ENCODE measurements at places on chromosomes 3 and 15.

- no peak for DNase-seq
These were observed 34.6 kb downstream of the ROPN1B start for GRCh38 chr3:126003447-126004190.

DNA sequence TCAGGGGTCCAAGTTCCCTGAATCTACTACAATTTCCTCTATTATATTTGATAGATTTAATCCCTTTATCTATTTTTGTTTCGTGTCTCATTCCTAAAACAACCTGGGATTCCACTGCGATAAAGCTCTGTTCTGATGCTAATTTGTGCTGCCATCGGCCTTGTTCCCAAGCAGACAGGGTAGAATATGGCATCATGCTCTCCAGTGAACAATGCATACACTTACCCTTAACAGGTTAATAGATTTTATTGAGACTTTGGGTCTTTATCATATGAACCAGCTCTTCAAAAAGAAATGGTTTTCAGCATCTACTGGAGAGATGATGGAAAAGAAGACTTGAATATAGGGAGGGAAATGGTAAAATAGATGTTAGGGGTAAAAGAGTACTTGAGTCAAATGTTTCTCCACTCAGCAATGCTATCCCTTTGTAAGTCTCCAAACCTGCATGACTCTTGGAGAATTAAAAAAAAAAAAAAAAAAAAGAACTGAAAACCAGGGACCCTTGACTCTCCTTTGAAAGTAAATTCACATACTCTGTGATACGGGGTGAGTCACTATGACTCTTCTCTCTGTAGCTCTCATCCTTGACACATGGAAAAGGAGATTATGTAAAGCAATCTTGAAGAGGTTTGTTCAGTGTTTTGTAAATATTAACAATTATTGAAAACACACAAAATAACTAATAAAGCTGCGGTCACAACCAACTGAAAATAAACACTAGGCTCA lies 268.8 kb downstream of the ZBTB20 start:
- peak; percentile 72 for DNase-seq

DNA sequence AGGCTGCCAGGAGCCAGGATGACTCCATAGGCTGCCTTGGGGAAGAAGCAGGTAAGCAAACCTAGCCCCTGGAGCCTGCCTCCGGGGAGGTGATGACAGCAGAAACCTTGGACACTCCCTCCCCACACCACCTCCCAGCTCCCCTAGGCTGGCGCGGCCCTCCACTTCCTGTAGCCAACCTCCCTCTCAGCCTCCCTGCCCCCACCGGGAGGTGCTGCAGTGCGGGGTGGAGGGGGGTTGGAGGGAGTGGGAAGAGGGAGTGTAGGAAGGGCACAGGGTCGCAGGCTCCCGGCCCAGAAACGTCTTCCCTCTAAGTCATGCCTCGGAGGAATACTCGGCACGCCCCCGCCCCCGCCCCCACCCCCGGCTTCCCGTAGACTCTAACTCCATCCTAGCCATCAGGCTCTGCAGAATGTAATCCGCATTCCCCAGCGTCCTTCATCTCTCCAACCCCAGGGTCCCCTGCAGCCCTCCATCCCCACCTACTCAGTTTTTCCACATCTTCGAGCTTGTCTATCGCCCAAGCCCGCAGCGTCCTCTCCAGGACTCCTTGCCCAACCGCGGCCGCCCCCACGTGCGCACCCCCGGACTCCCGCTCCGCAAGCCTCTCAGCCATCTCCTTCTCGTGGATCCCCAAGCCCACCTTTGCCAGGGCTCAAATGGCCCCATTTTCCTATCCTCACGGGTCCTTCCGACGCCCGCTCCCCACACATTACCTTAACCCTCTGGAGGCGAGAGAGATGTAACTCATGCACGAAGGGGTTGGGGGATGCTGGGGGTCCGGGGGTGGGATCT lies 528 bp downstream of the LPCAT4 start:
- DNase-seq: peak; percentile 20

GRCh38 chr3:14428087-14429033 lies 26.0 kb downstream of the SLC6A6 start:
- DNase-seq: no peak

DNA sequence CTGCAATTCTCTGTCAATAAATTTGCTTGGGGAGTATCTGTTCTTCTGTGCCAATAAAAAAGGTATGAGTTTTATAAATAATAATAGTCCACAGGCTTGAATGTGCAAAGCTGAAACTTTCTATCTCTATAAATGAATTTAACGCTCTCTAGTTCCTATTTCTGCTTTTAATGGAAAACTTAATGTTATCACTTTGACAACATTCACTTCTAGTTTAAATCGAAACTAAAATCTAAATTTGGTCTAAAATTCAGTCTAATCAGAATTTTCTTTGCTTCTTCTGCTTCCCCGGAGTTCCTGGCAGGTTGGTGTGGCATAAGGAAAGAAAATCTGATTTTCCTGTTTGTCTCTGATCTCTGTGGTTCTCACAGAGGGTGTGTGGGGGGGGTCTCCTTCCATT lies 450.1 kb upstream of the TBL1XR1 start:
- DNase-seq: no peak

DNA sequence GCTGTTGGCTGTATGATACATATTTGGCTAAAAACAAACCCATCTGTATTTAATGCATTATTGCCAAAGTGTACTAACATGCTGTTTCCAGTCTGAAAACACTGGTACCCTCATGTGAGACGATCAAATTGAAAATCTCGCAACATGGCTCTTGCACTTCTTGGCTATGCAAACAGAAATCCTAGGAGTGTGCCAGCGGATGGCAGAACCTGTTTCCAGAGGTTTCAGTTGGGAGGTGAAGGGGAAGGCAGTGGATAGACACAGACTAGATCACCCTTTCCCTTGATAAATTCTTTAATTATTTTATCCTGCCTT lies 350.3 kb downstream of the TUSC7 start:
- no peak for DNase-seq

GRCh38 chr3:195115600-195116406 lies 155.2 kb downstream of the XXYLT1 start:
- no peak for DNase-seq

- peak; percentile 88 for DNase-seq
These were observed 19.7 kb downstream of the ANKRD63 start for GRCh38 chr15:40263024-40263754.

DNA sequence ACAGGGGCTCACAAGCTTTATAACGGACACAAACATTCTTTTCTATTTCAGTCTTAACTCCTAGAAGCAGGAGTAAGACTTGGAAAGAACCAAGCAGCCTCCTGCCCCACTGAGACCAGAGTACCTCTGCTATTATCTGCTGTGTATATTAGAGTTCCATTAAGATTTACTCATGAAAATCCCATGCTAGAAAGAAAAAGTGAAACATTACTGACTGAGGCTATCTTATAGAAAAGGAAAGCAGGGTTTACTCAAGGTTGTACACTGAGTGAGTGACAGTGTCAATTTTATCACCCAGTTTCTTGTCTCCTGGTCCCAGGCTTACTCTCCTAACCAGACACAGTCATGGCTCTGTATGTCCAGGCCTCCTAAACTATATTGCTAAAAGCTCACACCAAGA lies 97.9 kb upstream of the SOX2 start:
- no peak for DNase-seq

DNA sequence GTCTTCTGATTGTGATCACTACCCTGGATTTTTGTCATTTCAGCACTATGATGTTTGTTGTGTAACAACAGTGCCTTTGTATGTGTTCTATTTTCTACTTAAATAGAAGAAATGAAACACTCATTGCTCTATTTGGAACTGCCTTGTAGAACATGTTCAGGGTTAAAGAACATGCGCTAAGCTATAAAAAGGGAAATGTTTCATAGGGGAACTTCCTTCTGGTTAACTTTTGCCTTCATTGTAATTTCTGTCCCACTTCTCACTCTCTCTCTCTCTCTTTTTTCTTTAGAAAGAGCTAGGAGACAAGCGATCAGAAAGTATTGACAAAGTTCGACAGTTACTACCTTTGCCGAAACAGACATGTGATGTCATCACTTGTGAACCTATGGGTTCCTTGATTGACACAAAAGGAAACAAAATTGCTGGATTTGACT lies at the start of gene P2RY12:
P2RY12 (minus strand) TSS at position 13 of the 434 bp plus-strand sequence. CDS start 45,908 bp downstream, outside the sequence.
- DNase-seq: no peak

- DNase-seq: peak; percentile 11
These were observed 7.0 kb downstream of the FYTTD1 start for GRCh38 chr3:197756704-197757103.

DNA sequence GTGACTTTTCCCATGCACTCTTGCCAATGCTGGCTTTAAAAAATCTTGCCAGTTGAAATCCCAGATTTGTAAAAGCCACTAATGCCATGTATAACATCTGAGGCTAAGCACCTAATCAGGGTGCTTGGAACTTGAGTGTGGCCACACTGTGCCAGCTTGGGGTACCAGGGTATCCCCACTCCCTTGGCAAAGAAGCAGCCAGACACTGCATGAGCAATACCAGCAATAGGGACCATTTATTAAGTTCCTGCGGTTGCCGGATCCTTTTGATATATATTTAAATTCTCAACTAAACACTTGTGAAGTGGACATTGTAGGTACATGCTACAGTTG lies 2.2 kb upstream of the RHCG start:
- DNase-seq: no peak

DNA sequence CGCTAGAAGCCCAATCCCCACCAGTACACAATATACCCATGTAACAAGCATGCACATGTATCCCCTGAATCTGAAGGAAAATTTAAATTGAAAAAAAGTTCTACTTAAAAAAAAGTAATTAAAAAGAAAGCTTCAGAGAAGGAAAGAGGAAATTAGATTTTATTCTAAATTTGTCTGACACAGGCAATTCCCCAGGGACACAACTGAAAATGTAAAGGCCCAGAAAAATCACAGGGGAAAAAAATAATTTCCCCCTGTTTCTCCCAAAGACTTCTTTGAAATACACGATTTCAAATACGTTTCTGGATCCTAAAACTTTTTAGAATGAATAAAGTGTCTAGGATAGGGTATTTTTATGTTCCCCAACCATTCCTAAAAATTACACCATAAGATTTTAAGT lies 42.9 kb downstream of the SEMA5B start:
- DNase-seq: no peak

- DNase-seq: peak; percentile 88
These were observed 58.8 kb downstream of the CLASP2 start for GRCh38 chr3:33658991-33659848.

GRCh38 chr15:77870195-77871065 lies 207.1 kb downstream of the TBC1D2B start:
- peak; percentile 64 for DNase-seq

GRCh38 chr15:41553731-41554130 lies 5.3 kb upstream of the TYRO3 start:
- no peak for DNase-seq

GRCh38 chr3:177596816-177597271 lies 399.6 kb upstream of the TBL1XR1 start:
- DNase-seq: no peak

DNA sequence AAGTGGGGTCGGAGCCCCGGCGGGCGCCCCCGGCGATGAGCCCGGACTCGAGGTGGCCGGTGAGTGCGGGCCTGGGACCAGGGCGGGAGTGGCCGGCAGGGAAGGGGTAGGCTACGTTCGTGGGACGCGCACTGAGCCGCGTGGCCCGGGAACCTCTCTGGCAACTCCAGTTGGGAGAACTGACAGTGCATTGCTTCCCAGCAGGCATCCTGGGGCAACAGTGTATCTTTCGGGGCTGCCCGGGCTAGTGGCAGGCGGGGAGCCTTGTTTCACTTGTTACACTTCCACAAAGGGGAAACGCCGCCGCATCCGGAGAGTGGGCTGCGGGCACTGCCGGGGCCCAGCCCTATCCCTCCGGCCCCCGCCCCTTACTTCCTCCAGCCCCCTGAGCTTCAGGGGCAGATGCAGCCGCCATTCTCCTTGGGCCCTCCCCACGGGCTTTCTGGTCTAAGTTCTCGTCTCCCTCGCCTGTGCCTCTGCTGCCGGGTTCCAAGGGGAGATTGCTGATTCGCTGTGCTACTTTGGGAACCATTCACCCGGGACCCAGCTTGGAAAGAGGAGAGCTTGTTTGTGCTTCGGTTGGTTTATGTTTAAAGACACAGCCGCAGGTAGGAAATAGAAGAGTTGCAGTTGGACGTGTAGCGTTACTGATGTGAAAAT lies 675 bp downstream of the BRPF1 start:
- peak; percentile 15 for DNase-seq

DNA sequence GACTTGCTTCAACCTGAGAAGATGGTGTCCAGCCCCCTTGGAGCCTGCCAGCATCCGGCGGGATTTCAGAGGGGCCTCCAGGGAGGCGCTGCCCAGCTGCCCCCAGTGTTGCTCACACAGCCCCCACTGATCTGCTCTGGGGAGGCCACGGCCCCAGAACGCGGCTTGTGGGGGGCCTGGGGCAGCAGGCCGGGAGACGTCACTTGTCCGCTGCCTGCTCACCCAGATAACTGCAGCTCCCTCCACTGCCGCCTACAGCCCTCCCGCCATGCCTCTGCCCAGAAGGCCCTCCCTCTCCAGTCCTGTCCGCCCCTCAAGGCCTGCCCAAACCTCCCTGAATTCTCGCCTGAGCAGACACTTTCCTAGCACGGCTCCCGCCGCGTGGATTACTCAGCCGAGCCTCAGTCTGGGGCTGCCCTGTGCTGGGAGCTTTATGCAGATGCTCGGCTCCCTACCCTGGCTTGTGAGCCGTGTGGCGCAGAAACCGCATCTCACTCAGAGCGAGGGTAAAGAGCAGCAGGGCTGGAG lies 17.2 kb upstream of the ADIPOQ start:
- DNase-seq: peak; percentile 75

DNA sequence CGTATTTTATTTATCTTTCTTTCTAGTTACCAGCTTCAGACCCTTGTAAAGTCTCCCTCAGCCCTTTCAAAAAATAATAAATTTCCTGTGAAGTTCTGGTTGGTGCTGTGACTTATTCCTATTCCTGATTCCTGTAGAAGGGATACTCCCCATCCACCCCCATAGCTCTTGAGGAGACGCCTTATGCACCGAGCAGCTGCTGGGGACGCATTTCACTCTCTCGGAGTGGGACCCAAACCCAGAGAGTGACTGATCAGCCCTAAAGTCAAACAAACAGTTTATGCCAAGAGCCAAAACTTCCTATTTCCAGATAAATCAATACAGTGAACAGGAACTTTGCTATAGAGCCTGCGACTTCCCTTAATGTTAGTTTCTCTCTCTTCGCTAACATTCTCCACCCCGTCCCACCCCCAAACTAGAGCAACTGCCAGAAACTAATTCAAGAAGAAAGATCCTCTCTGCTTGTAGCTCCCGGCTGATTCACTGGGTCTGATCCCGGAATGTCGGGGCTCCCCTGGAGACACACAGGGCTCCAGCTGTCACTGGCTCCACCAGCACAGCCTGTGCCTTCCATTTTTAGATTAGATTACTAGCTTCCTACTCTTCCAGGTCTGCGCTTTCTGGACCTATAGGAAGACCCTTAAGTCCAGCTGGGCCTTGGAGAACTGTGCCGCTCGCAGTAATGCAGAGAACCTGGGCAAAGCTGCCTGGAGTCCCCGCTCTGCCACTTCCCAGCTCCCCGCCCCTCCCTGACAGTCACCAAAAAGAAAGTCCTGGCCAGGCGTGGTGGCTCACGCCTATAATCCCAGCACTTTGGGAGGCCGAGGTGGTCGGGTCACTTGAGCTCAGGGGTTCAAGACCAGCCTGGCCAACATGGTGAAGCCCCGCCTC lies 45.2 kb downstream of the KLHL25 start:
- peak; percentile 33 for DNase-seq

- DNase-seq: no peak
These were observed 310.8 kb downstream of the SHQ1 start for GRCh38 chr3:72537448-72537847.

GRCh38 chr3:132659365-132660051 lies at the start of gene ACAD11:
TSS of gene ACAD11 (minus strand) at chr3:132659809. CDS start at chr3:132659751, 58 bp downstream.
- peak; percentile 74 for DNase-seq
